Activated CD4-positive, alpha-beta T cell treated with anti-CD3 and anti-CD28 coated beads, Interleukin-2, amount 50 U/mL, for 16 hours (primary cell): ENCODE measurements at places on chromosomes 6 and 20.
A peak's percentile ranks its signal among the peaks of the same experiment; 100 is the strongest.

GRCh38 chr20:15937179-15937578 lies 636.1 kb downstream of the KIF16B start:
- no peak for DNase-seq

GRCh38 chr6:41199552-41200246 lies 1.2 kb downstream of the TREML2 start:
- DNase-seq: peak; percentile 72

GRCh38 chr6:130517444-130517931 lies 151.7 kb downstream of the TMEM200A start:
- DNase-seq: peak; percentile 36

GRCh38 chr20:32524829-32525501 lies 60.2 kb downstream of the NOL4L start:
- DNase-seq: no peak

DNA sequence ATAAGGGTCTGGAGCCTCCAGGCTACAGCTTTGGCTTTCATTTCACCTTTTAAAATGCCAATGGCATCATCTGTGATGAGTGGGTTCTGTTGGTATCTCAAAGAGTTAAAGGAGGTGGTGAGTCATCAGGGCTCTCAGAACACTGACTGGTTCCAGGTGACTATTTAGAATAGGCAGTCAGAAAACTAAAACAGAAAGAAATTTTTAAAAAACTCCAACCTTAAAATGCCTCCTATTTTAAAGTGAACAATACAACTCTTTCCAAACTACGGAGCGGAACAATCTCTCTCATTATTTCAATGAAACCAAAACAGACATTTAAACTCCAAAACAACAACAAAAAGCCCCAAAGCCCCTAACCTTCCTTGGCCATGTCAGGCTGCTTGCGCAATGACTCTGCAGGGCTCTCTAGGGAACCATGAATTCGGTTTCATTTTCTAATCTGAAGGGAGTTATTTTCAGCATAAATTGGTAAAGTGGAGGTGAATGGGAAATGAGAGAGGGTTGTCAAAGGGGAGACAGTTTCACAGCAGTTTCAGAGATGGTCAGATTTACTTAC lies 194.9 kb downstream of the KIF6 start:
- no peak for DNase-seq

DNA sequence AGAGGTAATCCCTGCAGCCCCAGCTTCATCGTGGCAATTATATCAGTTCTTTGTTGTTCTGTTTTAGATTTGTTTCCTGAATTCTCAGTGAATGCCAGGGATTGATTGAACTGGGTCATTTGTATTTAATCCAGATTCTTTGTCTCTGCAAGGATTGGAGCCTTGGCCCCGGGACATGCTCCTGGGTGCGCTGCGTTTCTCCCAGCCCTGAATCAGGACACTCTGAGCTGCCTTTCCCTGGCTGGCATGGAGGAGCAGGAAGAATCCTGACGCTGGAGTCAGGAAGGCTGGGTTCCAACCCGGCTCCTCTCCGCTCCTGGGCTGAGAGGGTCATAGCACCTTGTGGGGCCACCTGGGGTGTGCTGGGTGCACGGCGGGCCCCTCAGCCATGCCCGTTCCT lies 545.6 kb downstream of the QKI start:
- DNase-seq: no peak

GRCh38 chr6:6825193-6825784 lies 236.8 kb downstream of the LY86 start:
- no peak for DNase-seq

DNA sequence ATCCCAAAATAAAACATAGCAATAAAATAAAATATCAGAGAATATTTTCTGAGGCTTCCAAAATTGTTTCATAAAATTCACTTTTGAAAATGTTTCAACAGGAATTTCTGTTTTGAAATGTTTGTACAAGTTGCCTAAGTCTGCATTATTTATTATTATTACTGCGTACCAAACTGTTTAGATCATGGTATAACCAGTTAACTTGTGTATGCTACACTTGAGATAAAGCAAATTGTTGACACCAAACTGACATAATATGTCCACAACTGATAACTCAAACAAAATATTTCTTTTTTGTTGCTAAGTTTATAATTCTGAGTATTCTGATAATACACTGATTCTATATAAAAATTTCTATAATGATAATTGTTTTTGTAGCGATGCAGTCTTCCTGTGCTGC lies 531.8 kb upstream of the EYS start:
- DNase-seq: no peak

DNA sequence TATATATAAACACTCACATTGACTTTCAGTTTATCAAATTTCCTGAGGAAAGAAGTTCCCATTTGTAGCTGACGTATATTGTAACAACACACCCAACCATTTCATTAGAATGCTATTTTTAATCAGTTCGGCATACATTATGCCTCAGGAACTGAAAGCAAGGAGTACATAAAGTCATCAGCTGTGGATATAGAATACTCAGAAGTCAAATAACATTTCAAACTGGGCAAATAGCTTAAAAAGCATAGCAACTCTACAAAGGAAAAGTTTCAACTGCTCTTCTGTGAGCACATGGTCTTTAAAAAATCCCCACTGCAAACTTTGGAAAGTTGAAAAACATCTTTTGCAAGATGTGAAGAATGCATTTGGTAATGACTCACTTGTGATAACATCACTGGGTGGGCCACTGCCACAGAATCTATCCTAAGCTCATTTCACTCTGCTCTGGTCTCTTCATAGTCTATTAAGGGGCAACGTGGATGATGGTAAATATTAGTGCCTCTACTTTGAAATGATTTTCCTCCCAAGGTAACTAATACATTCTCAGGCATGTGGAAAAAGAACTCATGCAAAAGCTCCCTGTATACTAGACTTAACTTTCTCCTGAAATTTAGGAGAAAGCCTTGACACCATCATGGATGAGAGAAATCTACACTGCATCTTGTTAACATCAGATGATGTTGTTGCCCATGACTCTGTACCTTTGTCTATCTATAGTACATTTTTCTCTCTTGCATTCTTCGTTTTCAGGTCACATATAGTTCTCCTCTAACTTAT lies 49.2 kb downstream of the FYN start:
- DNase-seq: peak; percentile 57

DNA sequence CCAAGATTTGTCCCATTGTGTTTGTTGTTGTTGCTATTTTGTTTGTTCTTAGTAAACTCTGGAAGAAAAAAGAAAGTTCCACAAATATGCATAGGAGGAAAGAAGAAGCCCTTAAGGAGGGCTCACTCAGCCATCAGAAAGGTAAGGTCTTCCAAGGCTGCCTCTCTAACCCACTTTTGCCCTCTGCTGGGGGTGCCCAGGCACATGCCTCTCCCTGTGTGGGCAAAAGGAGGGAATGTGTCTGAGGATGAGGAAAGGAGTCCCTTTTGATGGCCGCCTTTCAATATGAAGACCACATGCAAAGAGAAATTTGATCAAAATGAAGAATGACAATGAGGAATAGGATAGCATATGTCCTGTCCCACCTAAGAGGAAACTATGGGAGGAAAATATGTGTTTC lies 248.2 kb upstream of the POU3F2 start:
- no peak for DNase-seq

- DNase-seq: peak; percentile 5
Observed at GRCh38 chr6:128370072-128370471, 150.3 kb downstream of the PTPRK start.

DNA sequence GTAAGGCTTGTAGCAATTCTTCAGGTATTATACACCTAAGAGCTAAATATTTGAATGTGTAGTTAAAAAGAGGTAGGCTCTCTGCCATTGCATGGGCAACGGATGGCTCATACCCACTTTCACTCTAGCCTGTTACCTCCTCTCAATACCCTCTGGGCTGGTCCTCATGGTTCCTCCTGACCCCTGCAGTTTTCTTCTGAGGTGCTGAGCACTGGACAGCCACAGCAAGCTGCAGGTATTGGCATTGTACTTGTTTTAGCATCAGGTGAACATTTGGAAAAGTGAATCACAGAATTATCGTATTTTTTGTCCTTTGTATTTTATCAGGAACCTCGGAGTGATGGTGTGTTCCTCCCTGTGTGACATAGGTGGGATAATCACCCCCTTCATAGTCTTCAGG lies 32.9 kb downstream of the SLC22A1 start:
- DNase-seq: no peak
